ENCODE measurements at places on chromosomes 1 and 21. TPM values are rescaled to one million over a fixed set of nuclear protein-coding genes. Genes with fewer than 3 reads are reported as not detected.

SLC6A17 gene
- total RNA-seq, result 0.37 TPM

DNA sequence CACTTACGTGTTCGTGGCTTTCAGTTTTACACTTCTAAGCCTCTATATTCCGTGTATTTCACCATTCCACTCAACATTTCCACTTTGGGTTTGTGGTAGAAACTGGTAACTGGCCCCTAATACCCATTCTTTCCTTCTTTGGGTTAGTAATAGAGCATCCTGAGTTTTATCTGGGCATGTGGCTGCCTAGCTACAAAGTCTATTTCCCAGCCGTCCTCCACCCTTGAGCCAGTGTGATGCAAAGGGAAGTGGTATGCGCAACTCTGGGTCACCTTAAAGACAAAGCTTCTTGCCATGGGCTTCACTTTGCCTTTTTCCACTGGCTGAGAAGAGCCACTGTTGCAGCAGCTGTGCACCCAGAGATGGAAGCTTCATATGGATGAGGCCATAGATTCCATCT, 73.9 kb downstream of the LAMC2 start:
- no peak for DNase-seq
- H3K4me3 ChIP-seq, result no peak overlapping the region
- H3K27me3 ChIP-seq, result no peaks in the 10 kb centered on the region
- H3K36me3 ChIP-seq, result no peaks in the 10 kb centered on the region

DNA sequence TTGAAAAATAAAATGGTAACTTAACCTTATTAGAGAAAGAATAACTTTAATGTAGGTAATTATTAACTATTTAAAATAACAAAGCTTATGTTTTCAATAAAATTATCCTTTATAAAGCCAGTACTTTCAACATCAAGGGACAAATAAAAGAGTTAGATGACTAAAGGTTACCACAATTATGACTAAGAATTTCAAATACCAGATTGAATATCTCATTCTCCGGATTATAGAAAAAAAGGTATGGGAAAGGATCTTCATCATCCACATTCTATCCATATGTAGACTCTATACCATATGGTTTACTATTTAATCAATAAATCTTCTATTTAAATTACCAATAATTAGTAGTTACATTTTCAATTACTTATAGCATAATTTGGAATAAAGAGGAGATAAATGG, 62.8 kb downstream of the TOR3A start:
- no peak for DNase-seq
- H3K27ac ChIP-seq, result no peak overlapping the region
- H3K27me3 ChIP-seq, result no peaks in the 10 kb centered on the region
- H3K36me3 ChIP-seq, result no peaks in the 10 kb centered on the region
- no peaks in the 10 kb centered on the region for H3K4me1 ChIP-seq

DNA sequence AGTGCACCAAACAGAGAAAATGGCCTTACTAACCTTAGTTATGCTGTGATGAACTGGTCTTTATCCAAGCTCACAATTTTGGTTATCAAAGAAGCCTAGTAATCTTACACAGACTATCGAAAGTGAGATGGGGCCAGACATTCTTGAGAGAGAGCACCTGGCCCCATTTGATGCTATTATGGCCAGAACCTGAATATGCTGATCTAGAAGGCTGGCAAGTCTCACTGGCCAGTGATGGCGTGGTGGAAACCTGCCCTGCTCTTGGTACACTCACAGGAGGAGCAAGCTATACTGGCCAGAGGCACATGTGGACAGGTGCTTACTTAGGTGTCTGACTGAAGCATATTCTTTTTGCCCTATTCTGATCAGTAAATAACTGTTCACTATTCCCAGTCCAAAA, 357.8 kb upstream of the ZRANB2 start:
- no peak overlapping the region for H3K27ac ChIP-seq
- no peak for DNase-seq
- no peaks in the 10 kb centered on the region for H3K27me3 ChIP-seq
- no peak overlapping the region for H3K4me3 ChIP-seq

DNA sequence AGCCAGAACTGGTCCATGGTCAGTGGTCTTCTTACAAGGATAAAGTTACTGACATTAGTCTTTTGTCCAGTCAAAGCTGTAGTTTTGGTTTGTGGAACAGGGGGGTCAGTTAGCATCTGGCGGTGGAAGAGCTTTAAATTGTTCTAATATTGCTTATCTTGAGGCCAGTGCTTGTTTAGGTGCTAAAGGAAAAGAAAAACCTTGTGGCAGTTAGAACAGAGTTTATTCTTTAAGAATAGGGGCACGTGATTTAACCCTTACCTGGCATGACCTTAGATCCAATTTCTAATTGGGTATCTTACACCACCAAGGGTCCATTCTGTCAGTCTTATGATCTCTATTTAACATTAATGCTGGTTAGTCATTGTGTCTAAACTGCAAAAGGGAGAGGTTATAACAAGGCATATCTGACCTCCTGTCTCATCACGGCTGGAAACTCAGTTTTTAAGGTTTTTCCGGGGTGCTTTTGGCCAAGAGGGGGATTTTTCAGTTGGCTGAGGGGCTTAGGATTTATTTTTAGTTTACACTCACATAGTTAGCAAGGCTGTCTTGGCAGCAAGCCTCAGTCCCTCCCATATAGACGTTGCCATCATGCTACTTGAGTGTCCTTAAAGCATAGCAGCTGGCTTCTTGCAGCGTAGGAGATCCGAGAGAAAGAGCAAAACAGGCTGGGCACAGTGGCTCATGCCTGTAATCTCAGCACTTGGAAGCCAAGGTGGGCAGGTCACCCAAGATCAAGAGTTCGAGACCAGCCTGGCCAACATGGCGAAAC, 60.1 kb upstream of the FAM89A start:
- H3K4me1 ChIP-seq, result no peaks in the 10 kb centered on the region
- no peak overlapping the region for H3K4me3 ChIP-seq
- H3K27ac ChIP-seq, result no peak overlapping the region
- H3K36me3 ChIP-seq, result no peaks in the 10 kb centered on the region
- H3K27me3 ChIP-seq, result peaks cover 5% of the 10 kb centered on the region

FCAMR gene
- not detected for total RNA-seq

CBS gene
- total RNA-seq, result 25.1 TPM

- H3K4me3 ChIP-seq, result no peak overlapping the region
- no peak overlapping the region for H3K27ac ChIP-seq
- no peaks in the 10 kb centered on the region for H3K27me3 ChIP-seq
- no peaks in the 10 kb centered on the region for H3K4me1 ChIP-seq
Measured at GRCh38 chr21:15669247-15669646, 60.5 kb upstream of the USP25 start.

SH3D21 gene
- 5.8 TPM for total RNA-seq

NT5C1A gene
- total RNA-seq, result not detected

DNA sequence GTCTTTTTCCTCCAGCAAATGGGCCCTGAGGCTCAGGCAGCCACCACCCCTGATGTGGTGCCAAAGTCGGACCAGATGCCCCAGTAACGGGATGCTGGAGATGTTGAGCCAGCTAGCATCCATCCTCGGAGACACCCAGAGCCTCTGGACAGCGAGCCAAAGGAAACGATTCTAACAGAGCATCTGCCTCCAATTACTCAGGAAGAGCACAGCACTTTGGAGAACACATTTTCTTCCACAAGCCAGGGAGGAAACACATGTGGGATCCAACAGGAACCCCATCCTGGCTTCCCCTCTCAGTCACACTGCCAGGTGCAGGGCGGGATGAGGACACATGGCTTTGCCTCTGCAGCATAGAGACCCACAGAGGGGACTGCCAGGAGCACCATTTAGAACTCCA, 44.9 kb downstream of the C1orf198 start:
- no peak for DNase-seq
- H3K4me1 ChIP-seq, result peaks cover 59% of the 10 kb centered on the region
- no peaks in the 10 kb centered on the region for H3K36me3 ChIP-seq
- H3K4me3 ChIP-seq, result no peak overlapping the region

DNA sequence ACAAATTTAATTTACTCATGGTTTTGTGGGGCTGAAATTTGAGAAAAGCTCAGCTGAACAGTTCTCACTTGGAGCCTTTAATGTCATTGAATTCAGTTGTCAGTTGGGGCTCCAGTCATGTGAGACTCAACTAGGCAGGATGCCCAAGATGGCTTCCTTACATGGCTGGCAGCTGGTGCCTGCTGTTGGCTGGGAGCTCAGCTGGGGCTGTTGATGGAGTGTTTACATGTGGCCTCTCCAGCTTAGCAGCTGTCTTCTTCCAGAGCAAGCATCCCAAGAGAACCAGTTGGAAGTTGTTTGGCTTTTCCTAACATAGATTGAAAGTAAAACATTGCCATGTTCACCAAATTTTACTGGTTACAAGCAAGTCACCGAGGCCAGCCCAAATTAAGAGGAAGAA, 81.8 kb upstream of the KCNA3 start:
- H3K27ac ChIP-seq, result no peak overlapping the region
- no peaks in the 10 kb centered on the region for H3K27me3 ChIP-seq
- H3K4me1 ChIP-seq, result no peaks in the 10 kb centered on the region
